Suppressor macrophage (primary cell): ENCODE measurements at places on chromosomes 3 and 15.

DNA sequence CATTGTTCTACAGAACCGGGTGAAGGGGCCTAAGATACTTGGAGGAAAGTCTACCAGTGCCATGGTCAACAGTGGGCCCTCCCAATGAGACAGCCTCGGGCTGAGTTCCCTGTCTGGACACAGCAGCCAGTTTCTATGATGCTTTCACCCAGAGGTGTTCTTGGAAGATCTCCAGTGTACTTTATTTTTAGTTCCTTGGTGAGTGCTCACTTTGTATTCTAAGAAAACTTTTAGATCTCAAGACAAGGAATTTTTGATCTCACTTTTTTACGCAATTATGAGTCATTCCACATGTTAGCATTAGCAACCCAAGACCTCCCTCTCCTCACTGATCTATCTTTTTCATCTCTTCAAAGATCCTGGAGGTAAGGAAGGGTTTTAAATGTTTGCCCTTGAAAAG, 287.7 kb downstream of the RORA start:
- DNase-seq = no peak

- DNase-seq = no peak
Observed at GRCh38 chr3:136624894-136625815, 127.0 kb downstream of the STAG1 start.

- peak; percentile 91 for DNase-seq
Observed at GRCh38 chr15:48975472-48976419, 12.0 kb upstream of the SHC4 start.

DNA sequence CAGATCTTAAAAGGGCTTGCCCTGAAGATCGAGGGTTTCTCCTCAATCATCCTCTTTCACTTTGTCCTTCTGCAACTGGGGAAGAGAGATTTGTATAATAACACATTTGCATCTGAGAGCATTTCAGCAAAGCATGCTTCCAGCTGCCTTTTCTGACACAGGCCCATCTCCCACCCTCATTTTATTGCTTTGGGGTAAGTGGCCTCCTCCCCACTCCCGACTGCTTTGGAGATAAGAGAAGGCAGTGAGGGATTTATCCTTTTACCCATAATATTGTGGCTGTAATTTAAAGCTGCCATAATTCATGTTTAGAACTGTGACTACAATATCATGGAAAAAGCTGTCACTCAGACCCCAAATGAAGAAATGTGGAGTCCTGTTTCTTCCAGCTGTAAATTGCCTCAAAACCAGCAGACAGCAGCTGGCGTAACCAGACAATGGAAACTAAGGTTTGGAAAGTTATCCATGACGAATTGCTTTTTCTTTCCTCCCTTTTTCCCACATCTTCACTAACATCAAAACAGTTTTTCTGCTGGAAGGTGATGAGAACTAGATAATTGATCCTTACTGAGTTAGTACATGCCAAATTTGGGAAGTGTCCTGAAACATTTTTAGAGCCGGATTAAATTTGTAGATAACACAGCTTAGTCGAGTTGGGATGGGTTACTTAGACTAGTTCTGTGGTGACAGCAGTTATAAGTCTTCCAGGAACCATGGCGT, 104.2 kb upstream of the PFN2 start:
- no peak for DNase-seq
